ENCODE measurements at places on chromosomes 6 and 20. TPM values are rescaled to one million over a fixed set of nuclear protein-coding genes. Genes with fewer than 3 reads are reported as not detected.

- DNase-seq: no peak
- no peaks in the 10 kb centered on the region for H3K27me3 ChIP-seq
- peaks cover 23% of the 10 kb centered on the region for H3K4me1 ChIP-seq
- peaks cover 1% of the 10 kb centered on the region for H3K36me3 ChIP-seq
- no peak overlapping the region for H3K4me3 ChIP-seq
Observed at GRCh38 chr6:47672816-47673215, 25.6 kb upstream of the ADGRF4 start.

The ECT2L gene
- total RNA-seq: not detected

The OR2H1 gene
- not detected for total RNA-seq

- H3K27ac ChIP-seq: no peak overlapping the region
- H3K4me3 ChIP-seq: no peak overlapping the region
- no peaks in the 10 kb centered on the region for H3K27me3 ChIP-seq
- H3K4me1 ChIP-seq: peaks cover 6% of the 10 kb centered on the region
- no peak for DNase-seq
- no peaks in the 10 kb centered on the region for H3K36me3 ChIP-seq
Observed at GRCh38 chr6:155418017-155418761, 37.5 kb downstream of the NOX3 start.

The SGK2 gene
- total RNA-seq: 8.7 TPM

DNA sequence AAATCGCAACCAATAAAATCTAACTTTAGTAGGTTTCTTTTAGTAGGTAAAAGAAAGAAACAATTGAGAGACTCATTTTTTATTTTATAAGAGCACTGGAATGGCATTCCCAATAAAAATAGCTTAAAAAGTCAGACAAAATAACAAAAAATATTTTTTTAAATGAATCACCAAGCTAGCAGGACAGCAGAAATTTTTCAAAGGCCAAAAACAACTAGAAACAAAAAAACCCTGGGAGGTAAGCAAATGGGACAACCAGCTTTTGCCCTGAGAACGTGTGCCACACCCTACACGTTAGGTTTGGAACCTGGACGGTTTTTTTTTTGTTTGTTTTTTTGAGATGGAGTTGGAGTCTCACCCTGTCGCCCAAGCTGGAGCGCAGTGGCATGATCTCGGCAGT, 19.6 kb downstream of the GPLD1 start:
- H3K36me3 ChIP-seq: no peaks in the 10 kb centered on the region
- H3K27ac ChIP-seq: no peak overlapping the region
- DNase-seq: no peak
- H3K4me1 ChIP-seq: no peaks in the 10 kb centered on the region
- no peaks in the 10 kb centered on the region for H3K27me3 ChIP-seq

- no peak overlapping the region for H3K4me3 ChIP-seq
- H3K4me1 ChIP-seq: no peaks in the 10 kb centered on the region
- no peak overlapping the region for H3K27ac ChIP-seq
- peaks cover 33% of the 10 kb centered on the region for H3K27me3 ChIP-seq
Observed at GRCh38 chr6:159959165-159959975, 9.5 kb upstream of the IGF2R start.

- peak overlapping the region; percentile 78 for H3K27ac ChIP-seq
- H3K36me3 ChIP-seq: no peaks in the 10 kb centered on the region
- H3K27me3 ChIP-seq: peaks cover 2% of the 10 kb centered on the region
- H3K4me3 ChIP-seq: no peak overlapping the region
- no peak for DNase-seq
Observed at GRCh38 chr6:24874776-24875533, 60.8 kb downstream of the RIPOR2 start.

Data from progenitor cell of endocrine pancreas (in vitro differentiated cells).